ENCODE measurements at places on chromosomes 5 and 9.

GRCh38 chr5:90571147-90571773, 12.7 kb downstream of the ADGRV1 start:
- DNase-seq: no peak

- DNase-seq: no peak
Observed at GRCh38 chr5:104418056-104418455, 855.5 kb upstream of the NUDT12 start.

GRCh38 chr5:149959406-149960236, 937 bp upstream of the SLC26A2 start:
- no peak for DNase-seq

DNA sequence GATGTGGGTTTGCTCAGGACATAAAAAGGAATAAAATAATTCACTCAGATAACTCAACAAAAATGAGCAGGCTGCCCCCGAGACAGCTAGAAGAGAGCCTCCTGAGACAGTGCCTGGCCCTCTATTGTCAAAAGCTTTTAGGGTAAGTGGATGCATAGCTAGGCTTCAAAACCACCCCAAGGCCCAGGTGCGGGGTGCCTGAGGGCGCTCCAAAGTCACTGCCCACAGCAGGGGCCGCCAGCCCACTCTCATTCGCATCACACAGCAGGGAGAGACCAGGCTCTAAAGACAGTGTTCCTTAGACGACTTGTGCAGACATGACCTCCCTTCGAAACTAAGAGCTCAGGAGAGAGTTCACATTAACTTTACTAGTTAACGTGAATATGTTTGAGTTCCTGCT, 271.5 kb downstream of the FSTL4 start:
- DNase-seq: no peak

DNA sequence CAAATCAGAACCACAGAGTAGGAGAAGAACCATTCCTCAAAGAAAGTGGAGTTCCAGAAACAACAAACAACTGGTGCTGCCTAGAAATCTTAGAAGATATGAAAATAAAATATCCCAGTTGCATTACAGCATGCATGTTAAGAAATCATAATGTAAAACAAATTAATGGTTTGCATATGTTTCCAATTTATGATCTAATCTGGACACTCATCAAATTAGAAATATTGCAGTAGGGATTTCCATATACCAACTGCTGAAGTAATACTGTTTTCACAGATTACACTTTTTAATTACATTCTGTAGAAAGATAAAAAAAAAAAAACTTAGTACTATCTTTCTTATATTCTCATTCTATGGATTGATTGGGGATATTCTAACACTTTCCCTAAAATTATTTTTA, 1034.6 kb upstream of the C9orf72 start:
- DNase-seq: no peak

GRCh38 chr5:138716456-138716924, 36.7 kb upstream of the CTNNA1 start:
- DNase-seq: no peak

GRCh38 chr5:153777681-153778581, 260.8 kb downstream of the FAM114A2 start:
- DNase-seq: no peak

- DNase-seq: no peak
Observed at GRCh38 chr9:72864327-72864726, 88.5 kb downstream of the ALDH1A1 start.

DNA sequence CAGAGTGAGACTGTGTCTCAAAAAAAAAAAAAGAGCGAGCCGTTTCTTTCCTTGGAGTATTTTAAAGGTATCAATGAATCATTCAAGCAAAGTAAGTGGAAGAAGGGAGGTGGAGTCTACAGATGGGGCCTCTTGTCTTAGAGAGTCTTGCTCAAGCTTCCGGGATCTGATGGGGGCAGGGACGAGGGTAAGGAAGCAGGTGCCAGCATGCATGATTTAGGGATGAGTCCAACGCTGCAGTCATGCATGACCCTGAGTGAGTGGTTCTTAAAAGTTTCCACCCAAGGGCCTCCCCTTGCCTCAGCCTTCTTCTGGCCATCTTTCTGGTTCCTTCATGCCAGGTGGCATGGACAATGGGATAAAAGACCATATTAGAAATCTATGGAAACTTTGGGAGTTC, 79.6 kb downstream of the MYO10 start:
- no peak for DNase-seq

- no peak for DNase-seq
Observed at GRCh38 chr9:123816817-123817472, 113.0 kb downstream of the DENND1A start.

DNA sequence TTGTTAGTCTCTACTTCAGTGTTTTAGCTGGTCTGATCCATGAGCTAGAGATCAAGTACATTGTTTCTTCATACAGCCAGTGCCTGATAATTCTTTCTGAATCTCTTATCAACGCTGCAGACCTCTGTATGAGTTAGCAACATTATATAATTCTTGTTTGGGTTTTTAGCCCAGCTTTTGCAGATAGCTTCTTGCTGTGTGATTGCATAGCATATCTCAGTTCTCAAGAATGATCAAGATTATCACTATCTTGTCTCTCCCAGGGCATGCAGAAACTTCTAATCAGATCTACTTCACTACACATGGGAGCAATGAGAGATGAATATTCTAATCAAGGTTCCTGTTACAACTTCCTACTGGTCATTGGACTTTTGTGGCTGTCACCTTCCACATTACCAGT, 158.3 kb downstream of the FAM174A start:
- no peak for DNase-seq

DNA sequence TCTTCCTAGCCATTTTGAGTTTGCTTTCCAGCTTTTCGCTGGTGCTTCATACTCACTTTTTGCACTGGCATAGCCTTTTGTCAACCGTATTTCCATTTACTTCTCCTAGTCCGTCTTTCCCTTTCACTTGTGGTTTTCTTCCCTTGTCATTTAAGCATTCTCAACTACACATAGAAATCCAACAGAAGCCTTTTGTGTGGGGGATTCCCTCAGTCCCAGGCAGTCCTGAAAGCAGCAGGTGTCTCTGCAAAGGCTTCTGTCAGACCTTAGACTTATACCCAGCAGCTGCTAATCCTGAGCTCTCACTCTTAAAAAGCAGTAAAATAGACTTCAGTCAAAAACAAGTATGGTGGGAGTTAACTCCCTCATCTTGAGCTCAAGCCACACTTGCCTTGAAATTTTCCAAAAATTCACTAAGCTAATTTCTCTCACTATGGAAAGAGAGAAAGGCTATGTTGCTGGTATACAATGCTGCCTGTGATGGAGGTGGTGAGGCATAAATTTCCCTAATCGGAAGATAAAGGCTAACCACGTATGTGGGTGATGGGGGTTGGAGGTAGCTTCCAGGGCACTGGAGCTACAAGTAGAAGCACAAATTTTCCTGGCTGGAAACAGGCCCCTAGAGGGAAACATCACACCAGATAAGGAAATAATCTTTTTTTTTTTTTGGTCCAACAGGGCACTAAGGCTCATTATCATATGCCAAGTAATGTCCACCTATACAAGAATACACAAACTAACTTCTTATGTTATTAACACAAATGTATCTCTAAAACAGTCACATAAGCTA, 34.8 kb upstream of the IFNK start:
- DNase-seq: no peak

GRCh38 chr5:28012538-28012937, 974.2 kb upstream of the CDH9 start:
- no peak for DNase-seq

- DNase-seq: no peak
Observed at GRCh38 chr9:90827181-90827871, 25.7 kb downstream of the SYK start.

- DNase-seq: no peak
Observed at GRCh38 chr9:17005056-17005823, 129.6 kb upstream of the CNTLN start.

DNA sequence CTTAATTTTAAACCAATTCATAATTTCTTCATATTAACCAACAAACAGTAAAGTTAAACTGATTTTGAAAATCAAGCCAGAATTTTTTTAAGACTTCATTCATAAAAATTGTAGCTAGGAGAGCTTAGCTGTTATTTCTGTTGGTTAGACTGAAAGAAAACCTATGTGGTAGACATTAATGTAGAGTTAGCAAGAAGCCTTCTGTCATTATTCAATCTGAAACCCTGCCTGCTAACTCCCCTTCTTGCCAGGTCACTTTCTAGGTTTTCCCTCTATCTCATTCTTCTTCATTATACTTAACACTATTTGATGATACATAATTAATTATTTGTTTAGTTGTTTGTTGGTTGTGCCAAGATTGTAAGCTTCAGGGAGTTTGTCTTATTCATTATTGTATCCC, 304.3 kb upstream of the MEF2C start:
- no peak for DNase-seq

DNA sequence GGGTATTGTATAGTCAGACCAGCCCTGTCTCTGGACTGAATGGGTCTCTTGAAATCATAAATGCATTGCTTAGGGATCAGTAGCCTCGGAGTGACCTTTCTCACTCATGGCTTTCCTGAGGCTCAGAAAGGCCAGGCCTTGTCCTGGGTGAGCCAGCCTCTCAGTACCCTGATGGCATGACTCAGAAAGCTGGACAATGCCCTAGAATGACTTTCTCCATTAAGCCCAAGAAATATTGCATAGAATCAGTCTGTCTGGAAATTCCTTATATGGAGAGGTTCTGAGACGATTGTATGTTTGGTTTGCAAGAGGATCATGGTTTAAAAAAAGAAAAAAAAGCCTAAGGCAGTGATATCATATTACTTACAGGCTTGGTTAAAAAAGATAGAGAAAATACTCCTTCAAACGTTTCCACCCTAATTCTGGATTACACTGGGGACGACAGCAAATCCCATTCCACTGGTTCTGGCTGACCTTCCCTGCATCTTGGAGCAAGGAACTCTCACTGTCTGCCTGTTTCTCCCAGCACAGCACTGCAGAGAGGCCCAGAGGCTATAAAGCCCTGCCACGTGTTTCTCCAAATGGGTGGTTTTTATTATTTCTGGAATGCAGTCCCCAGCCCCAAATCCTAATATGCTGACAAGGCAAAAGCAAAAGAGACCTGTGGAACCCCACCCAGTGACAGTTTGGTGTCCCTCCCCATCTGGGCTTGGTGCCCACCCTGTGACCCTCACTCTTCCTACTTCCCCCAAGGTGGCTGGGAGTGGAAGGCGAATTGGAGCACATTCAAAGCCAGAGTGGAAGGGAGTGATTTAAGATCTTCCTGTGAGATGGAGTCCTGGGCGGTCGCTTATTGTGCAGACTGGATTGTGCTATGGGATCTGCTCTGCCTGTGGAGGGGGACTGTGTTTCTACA, 34.4 kb downstream of the MAP1B start:
- DNase-seq: no peak

GRCh38 chr9:136950656-136951276, 1.3 kb upstream of the LCN12 start:
- DNase-seq: no peak

DNA sequence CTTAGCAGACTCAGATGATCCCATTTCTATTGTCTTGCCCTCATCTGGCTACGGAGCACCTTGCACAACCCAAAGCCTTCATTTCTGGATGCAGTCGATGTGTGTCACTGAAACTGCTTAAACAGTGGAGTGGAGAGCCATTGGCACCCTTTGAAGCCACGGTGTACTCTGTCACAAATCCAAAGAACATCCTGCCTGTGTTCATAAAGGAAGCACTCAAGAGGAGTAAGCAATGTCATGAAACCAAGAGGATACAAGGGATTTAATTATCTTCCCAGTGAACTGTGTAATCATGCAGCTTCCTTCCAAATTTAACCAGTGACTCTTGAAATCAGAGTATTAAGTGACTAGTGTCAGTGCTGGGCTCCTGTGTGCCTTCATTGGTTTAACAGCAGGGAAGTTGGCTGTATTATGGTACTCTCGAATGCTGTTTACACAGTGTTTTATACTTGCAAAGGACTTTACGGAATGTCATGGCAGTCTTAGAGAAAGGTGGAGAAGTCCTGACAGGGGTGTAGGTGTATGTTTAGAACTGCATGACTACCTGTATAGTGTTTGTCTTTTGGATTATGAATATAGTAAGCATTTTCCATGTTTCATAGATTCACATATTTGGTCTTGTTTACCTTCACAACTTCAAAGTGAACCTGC, 41.9 kb downstream of the CD180 start:
- no peak for DNase-seq

DNA sequence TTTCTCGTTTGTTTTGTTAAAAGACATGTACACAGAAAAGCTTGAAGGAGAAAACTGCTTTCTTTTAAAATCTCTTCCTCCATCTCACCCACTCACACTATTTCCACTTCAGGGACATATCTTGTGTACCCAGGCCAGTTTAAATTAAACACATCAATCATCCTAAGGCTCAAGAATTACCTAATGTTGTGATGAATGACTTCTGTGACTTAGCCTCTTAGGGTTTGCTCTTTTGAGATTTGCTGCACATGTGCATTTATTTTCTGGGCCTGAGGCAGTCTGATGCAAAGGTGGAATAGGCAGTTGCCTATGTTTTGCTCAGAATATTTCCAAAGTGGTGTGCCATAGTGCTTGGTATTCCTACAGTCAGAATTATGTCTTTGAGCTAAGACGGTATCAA, 439.9 kb upstream of the CHD1 start:
- DNase-seq: no peak

DNA sequence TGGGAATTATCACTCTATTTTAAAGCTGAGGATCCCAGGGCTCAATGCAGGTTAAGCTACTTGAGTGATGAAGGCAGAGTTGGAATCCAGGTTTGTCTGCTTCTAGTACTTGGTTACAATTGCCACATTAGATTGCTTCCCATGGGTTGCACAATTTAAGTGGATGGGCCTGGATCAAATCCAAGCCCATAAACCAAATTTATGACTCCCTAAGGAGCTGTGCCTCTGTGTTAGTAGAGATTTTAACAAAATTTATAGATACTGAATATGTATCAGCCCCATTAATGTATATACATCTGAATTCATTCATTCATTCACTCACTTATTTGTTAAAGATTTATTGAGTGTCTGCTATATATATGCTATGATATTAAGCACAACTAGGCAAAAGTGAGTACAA, 332.3 kb upstream of the KLF9 start:
- DNase-seq: no peak

- DNase-seq: no peak
Observed at GRCh38 chr9:99513441-99514112, 291.5 kb downstream of the SEC61B start.

- DNase-seq: no peak
Observed at GRCh38 chr9:5478206-5478605, 27.9 kb downstream of the CD274 start.

- no peak for DNase-seq
Observed at GRCh38 chr5:143085319-143085917, 315.2 kb downstream of the ARHGAP26 start.

DNA sequence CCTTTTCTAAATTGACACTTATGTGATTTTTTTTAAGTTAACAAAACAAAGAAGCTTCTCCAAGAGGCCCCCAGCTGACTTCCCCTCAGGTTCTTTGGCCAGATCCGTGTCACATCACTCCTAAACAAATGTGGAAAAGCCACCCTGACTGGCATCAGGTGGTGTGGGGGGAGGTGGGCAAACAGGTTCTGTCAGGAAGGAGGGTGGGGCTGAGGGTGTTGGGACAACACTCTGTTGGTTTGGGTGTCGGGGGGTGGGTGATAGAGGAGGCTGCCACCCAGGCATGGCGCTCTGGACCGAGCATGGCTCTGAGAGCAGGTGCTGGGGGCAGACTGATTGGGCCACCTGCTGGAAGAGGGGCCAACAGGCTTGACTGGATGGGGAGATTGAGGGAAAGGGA, 210.9 kb downstream of the HSPA4 start:
- no peak for DNase-seq

Data from cortex of kidney (tissue), 1 donor.